AML-193 (cell line): ENCODE measurements at places on chromosomes 7 and 10.

GRCh38 chr7:139725858-139726484 lies 51.8 kb downstream of the HIPK2 start:
- DNase-seq: peak; percentile 47

DNA sequence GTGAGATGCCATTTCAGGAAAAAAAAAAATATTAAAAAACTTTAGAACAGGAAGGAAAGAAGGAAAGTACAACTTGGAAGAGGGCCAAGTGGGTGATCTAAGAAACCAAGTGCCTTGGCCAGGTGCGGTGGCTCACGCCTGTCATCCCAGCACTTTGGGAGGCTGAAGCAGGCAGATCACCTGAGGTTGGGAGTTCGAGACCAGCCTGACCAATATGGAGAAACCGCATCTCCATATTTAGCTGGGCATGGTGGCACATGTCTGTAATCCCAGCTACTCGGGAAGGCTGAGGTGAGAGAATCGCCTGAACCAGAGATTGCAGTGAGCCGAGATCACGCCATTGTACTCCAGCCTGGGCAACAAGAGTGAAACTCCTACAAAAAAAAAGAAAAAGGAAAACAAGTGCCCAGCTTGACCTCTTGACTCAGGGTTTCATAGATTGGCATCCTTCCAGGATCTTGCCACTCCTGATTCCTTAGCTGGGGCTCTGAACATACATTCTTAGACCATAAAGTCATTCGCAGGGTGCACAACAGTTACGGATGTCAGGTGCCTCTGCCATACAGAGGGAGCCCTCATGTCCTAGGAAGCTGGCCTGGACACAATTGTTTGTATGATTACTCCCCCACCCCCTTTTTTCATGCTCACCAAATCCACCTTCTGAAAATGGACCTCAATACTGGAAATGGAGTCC lies 2.1 kb upstream of the GUSB start:
- no peak for DNase-seq

DNA sequence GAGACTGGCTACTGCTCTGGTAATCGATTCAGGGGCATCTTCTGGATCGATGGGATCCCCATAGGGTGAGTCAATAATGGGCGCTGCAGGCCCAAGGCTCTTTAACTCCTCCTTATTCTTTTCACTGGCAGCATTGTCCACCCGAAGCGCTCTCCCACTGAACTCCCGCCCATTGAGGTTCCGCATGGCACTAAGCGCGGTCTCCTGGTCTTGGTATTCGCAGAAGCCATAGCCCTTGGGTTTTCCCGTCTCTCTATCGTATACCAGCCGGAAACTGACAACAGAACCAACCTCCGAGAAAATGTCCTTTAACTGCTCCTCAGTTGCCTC lies 285 bp downstream of the CSTF2T start:
- DNase-seq: no peak

- DNase-seq: no peak
These were observed 59.3 kb downstream of the NUDCD3 start for GRCh38 chr7:44431091-44431608.

DNA sequence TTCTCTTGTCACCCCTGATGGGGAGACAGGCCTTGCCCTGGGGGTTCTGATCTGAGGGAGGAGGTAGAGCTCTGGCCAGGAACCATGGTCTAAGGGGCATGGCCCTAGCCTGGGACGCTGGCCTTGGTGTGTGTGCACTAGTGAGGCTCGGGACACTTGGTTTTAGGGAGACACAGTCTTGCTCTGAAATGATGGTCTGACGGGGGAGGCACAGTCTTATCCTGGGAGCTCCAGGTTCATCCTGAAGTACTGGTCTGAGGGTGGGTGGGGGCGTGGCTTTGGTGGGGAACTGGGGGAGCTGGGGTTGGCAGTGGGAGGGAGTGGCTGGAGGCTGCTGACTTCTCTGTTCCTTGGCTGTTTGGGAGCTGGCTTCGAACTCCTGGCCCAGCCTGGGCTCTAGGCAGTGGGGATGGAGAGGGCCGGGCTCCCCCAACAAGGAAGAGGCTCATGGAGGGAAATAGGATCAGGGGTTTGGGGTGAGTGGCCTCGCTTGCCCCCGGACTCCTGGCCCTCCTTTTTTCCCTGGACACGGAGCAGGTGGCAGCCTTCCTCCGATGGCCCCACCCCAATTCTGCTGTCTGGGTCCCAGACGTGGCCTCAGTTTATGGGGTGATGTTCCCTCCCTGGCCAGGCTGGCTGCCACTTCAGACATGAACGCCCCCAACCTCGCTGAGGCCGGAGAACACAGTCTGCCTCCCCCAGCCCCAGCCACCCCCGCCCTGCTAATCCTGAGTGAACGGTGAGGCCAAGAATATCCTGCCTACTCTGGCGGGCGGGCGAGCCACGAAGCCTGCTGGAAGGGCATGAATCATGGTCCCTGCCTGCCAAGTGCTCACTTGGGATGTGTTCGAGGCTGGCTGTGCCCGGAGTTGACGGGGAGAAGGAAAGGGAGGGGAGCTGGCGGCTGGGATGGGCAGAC lies 43.5 kb downstream of the TMEM270 start:
- DNase-seq: no peak

GRCh38 chr7:152759949-152760853 lies 649 bp downstream of the ACTR3B start:
- no peak for DNase-seq

DNA sequence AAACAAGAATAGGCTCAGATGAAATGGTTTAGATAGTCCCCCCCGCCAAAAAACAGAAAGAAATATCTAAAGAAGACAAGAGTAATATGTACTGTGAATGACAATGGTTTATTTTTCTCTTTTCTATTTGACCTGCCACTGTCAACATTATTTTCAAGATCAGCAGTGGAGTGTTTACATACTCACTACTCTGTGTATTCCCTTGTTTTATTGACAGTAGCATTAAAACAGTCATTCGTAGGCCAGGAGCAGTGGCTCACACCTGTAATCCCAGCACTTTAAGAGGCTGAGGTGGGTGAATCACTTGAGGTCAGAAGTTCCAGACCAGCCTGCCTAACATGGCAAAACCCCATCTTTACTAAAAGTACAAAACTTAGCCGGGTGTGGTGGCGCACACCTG lies 245.3 kb upstream of the SLC26A5 start:
- DNase-seq: no peak

DNA sequence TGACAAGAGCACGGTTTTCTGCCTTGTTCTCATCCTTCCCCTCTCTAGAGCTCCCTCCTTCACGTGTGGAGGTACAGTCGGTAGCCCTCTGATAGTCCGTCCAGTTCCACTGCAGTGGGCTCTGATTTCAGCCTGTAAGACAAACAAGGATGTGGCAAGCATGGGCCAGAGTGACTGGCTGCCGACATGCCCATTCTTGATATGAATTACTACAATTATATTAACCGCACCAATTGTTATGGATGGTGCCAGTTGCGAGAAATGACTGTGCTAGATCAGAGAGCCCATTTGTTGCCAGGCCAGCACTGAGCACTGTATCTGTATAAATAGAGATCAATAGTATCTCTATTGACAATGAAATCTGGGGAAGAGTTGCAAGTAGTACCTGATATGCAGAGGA lies 146.6 kb downstream of the CHN2 start:
- DNase-seq: no peak

- DNase-seq: no peak
These were observed 66.8 kb upstream of the DNAJB6 start for GRCh38 chr7:157270060-157270444.

GRCh38 chr7:94400022-94400421 lies 5.3 kb downstream of the COL1A2 start:
- no peak for DNase-seq

GRCh38 chr7:7913504-7913903 lies 55.1 kb upstream of the GLCCI1 start:
- DNase-seq: no peak

DNA sequence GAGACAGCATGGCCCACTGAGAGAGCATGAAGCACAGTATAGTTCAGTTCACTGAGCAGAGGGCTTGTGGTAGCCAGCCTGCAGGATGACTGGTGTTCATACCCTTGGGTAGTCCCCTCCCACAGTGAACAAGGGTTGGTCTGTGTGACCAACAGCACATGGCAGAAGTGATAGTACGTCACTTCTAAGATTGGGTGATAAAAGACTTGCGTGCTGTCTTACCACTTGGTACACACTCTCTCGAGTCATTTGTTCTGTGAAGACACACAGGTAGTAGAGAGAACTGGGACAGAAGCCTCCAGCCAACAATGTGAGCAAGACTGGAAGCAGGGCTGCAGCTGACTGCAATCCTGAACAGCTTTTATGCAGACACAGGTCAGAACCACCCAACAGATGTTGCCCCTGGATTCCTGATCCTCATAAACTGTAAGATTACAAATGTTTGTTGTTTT lies 14.6 kb downstream of the EPC1 start:
- DNase-seq: no peak

DNA sequence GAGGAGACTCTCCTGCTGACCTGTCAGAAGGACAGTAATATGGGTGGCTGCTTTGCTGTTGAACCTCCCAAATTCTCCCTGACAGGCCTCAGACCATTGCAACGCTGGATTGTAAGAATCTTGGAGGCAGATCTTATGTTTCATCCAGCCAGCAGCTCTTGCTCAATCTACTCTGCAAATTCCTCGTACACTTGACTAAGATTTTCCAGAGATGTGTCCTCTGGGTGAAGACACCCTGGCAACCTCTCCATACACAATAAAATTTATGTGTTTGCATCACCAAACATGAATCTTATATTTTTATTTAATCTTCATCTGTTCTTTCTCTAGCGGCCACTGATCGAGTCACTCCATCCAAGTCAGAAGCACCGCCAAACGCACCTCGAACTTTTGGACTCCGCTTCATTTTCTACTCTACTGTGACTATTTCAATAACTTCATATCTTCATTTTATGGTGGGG lies 623.1 kb downstream of the ACTR3B start:
- DNase-seq: no peak

DNA sequence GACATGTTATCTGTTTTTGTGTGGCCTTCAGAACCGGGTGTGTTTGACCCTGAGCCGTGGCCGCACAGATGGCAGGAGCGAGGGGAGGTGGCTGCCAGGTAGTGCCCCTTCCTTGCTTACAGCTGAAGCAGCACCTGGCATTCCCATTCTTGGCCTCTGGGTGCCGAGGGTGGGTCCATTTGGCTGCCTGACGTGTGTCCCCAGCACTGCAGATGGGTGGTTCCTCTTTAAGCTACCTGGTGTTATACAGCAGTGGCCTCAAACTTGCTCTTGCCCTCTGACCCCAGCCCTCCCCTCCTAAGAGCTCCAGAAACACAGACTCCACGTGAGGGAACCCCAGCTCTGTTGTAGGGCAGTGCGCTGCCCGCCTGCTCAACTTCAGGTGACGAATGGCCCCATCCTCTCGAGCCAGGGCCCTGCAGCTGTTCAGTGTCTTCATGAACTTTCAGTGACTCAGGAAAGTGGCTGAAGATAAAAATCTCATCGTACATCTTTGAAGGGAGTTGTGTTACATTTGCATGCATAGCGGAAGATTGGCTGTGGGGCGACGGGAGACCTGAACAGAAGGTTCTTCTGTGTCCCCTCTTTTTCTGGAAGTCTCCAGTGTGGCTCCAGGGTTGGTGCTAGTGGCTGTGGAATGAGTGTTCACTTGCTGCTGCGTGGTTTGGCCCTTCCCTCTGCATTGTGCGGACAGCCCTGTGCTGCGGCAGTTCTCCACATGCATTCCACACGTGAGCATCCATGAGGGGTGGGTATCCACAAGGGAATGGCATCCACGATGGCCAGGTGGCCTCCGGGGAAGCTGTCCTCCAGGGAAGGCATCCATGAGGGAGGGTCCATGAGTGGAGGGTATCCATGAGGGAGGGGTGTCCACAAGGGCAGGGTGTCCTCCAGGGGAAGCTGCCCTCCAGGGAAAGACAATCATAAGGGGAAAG lies 91.6 kb downstream of the INPP5A start:
- no peak for DNase-seq

DNA sequence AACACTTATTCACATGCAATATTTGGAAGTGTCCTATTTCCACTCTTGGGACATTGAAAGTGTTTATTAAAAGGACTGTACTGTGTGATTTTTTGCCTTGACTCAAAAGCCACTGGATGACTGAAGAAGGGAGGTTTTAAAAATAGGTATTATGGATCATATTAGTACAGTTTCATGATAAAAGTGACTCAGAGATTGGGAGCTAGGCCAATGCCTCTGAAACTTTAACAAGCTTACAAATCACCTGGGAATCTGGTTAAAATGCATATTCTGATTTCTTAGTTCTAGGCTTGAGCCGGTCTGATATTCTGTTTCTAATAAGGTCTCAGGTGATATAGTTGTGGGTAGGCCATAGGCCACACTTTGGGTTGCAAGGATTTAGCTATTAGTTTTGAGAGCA lies 191.2 kb downstream of the PLXDC2 start:
- no peak for DNase-seq

DNA sequence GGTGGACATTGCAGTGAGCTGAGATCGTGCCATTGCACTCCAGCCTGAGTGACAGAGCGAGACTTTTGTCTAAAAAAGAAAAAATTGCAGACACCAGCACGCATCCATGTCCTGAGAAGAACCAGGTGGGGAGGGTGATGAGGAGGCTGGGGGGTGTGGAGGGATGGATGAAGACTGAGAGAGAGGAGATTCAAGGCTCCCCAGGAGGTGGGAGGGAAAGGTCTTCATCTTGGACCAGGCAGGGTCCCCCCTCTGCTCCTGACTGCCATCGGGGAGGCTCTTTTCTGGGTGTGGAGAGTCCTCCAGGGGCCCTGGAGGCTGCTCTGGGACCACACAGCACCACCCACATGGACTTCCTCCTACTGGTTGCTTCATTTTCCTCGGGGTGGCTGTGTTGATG lies 1.5 kb downstream of the SCART1 start:
- DNase-seq: no peak

GRCh38 chr7:132352800-132353199 lies 223.5 kb downstream of the PLXNA4 start:
- DNase-seq: no peak

- DNase-seq: no peak
These were observed 524.9 kb downstream of the NRG3 start for GRCh38 chr10:82399850-82400249.

GRCh38 chr7:155893176-155893575 lies 80.9 kb upstream of the SHH start:
- no peak for DNase-seq

- DNase-seq: no peak
These were observed 2.4 kb downstream of the ZNF467 start for GRCh38 chr7:149770728-149771636.

DNA sequence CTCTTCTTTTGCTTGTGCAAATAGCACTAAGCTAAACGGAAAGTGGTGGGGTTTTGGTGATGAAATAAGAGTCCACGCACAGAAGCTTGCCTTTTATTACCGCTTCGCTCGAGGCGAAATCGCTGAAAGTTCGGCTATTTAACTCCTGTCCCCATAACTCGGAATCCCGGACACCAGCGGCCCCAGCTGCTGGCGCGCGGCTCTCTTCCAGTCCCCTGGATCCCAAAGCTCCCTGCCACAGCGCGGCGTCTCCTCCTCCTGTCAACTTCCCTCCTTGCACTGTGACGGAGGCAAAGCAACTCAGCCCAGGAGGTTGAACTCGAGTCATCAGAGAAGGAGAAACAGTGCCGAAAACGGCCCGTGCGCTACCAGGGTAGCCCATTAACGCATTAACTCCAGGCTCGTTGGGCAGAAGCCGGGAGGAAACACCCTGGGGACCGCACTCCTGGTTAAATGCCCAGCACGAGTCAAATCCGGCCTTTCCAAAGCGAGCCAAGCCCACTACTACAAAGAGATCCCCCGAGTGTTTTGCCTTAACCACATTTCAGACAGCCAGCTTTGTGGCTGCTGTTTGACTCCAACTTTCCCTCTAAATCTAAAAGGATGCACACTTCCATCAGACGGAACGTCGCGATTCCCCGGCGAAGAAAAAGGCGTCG lies 1.3 kb downstream of the SEMA3D start:
- DNase-seq: no peak
